ENCODE measurements at places on chromosomes 2 and 18.

GRCh38 chr2:108128249-108128648 lies 111.5 kb upstream of the SULT1C3 start:
- H3K4me1 ChIP-seq = no peaks in the 10 kb centered on the region
- H3K27ac ChIP-seq = no peak overlapping the region
- DNase-seq = no peak

DNA sequence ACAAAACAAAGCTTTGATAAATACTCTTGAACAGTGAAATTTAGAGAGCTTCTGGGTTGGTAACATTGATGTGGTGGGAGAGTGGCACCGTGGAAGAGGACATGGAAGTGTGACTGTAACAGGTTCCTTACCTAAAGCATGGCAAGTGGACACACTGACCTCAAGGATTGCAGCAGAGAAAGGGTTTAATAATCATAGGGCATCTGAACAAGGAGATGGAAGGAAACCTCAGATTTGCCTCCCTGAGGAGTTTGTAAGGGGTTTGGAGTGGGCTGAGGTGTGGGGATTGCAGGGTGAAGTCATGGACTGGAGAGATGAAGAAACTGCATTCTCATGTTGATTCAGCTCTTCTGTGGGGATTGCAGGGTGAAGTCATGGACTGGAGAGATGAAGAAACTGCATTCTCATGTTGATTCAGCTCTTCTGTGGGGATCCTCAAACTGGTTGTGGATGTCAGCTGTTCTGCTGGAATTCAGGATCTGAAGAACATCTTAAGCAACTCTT lies 83.8 kb upstream of the TLK1 start:
- no peak overlapping the region for H3K4me3 ChIP-seq
- peaks cover 34% of the 10 kb centered on the region for H3K4me1 ChIP-seq
- H3K36me3 ChIP-seq = no peaks in the 10 kb centered on the region
- no peak overlapping the region for H3K27ac ChIP-seq
- no peaks in the 10 kb centered on the region for H3K27me3 ChIP-seq
- no peak for DNase-seq

GRCh38 chr2:197296835-197297234 lies 13.7 kb downstream of the ANKRD44 start:
- H3K4me3 ChIP-seq = peak overlapping the region; percentile 54
- no peak for DNase-seq
- H3K36me3 ChIP-seq = peaks cover 45% of the 10 kb centered on the region
- no peaks in the 10 kb centered on the region for H3K27me3 ChIP-seq
- peak overlapping the region; percentile 92 for H3K27ac ChIP-seq

- no peaks in the 10 kb centered on the region for H3K4me1 ChIP-seq
- H3K36me3 ChIP-seq = no peaks in the 10 kb centered on the region
- H3K4me3 ChIP-seq = no peak overlapping the region
- DNase-seq = no peak
Observed at GRCh38 chr2:156189584-156189983, 142.9 kb downstream of the NR4A2 start.

- peak; percentile 51 for DNase-seq
- peak overlapping the region; percentile 32 for H3K27ac ChIP-seq
- no peaks in the 10 kb centered on the region for H3K36me3 ChIP-seq
- H3K27me3 ChIP-seq = peaks cover 10% of the 10 kb centered on the region
- H3K4me3 ChIP-seq = peak overlapping the region; percentile 91
Observed at GRCh38 chr2:70767079-70767698, 811 bp downstream of the ADD2 start.

DNA sequence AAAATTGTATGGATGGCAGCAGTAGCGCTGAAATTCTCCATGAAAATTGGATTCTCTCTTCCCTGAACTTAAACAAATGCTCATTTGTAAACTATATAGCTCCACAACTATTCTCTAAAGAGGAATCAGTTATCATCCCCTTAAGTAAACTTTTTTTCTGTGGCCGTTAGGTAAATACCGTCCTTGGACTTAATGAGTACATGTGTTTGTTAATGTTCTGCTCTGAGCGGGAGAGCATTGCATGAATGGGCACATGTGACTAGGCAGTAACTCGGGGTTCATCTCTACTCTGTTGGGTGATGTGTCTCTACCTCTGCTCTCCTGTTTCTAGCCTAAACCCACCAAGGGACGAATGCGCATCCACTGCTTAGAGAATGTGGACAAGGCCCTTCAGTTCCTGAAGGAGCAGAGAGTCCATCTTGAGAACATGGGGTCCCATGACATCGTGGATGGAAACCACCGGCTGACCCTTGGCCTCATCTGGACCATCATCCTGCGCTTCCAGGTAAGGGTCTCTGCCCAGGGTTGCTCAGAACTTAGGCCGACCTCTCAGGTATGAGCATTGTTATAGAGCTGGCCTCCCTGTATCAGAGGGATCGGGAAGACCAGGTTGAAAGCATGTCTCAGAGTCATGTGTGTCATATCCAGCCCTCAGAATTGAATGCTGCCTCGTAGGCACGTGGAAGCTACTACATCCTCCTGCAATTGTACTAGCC lies 111.5 kb upstream of the EML6 start:
- H3K27ac ChIP-seq = no peak overlapping the region
- DNase-seq = no peak
- peaks cover 52% of the 10 kb centered on the region for H3K4me1 ChIP-seq
- H3K27me3 ChIP-seq = no peaks in the 10 kb centered on the region

DNA sequence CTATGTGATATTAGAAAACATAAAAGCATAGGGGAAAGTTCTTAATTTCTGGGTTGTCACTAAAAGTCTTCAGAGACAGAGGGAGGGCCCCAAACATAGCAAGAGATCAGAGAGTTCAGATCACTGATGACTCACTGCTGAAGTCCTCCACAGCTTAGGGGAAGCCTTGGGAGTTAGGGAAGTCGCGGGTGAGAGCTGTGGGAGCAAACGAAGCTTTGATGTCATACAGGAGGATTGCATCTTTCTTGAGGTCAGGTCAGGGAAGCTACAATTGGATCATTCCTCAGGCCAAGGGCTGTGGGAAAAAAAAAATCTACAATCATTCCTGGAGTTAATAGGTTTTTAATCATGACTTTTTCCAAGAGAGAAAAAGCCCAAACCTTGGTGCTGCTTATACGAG lies 96.2 kb downstream of the COPS8 start:
- H3K27ac ChIP-seq = no peak overlapping the region
- peaks cover 12% of the 10 kb centered on the region for H3K27me3 ChIP-seq
- H3K4me3 ChIP-seq = no peak overlapping the region
- no peaks in the 10 kb centered on the region for H3K36me3 ChIP-seq

- DNase-seq = no peak
- no peaks in the 10 kb centered on the region for H3K36me3 ChIP-seq
- H3K4me1 ChIP-seq = no peaks in the 10 kb centered on the region
- no peak overlapping the region for H3K4me3 ChIP-seq
- H3K27ac ChIP-seq = no peak overlapping the region
Observed at GRCh38 chr2:24392542-24393059, 32.3 kb upstream of the ITSN2 start.

DNA sequence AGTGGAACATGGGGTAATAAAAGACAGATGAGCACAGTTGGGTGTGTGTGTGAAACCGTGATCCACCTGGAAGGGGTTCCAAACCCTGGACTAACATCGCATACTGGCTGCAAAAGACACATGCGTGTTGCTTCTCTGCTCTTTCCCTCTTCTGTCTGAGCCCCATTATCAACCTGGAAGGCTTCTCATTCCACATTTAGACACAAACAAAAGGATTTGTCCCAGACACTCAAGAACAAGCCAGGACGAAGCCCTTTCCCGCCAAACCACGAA lies 7.0 kb upstream of the SP9 start:
- peaks cover 31% of the 10 kb centered on the region for H3K4me1 ChIP-seq
- no peak for DNase-seq
- H3K27ac ChIP-seq = no peak overlapping the region
- H3K4me3 ChIP-seq = no peak overlapping the region
- no peaks in the 10 kb centered on the region for H3K36me3 ChIP-seq
- peaks cover 84% of the 10 kb centered on the region for H3K27me3 ChIP-seq

DNA sequence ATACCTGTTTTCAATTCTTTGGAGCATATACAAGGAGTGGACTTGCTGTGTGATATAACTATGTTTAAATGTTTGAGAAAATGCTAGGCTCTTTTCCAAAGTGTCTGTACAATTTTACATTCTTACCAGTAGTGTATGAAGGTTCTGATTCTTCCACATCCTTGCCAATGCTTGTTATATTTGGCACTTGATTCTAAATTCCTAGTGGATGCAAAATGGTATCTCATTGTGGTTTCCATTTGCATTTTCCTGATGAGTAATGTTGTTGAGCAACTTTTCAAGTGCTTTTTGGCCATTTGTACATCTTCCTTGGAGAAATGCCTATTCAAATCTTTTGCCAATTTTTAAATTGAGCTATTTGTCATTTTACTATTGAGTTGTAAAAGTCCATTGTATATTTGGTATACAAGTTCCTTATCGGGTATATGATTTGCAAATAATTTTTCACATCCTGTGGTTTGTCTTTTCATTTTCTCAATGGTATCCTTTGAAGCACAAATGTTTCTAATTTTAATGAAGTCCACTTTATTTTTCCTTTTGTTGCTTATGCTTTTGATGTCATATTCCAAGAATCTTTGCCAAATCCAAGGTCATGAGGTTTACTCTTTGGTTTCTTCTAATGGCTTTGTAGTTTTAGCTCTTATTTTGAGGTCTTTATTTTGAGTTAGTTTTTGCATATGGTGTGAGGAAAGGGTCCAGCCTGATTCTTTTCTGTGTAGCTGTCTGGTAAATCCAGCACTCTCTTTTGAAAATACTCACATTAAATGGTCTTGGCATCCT lies 33.2 kb upstream of the CWC22 start:
- H3K36me3 ChIP-seq = no peaks in the 10 kb centered on the region
- H3K4me1 ChIP-seq = no peaks in the 10 kb centered on the region
- H3K4me3 ChIP-seq = no peak overlapping the region
- H3K27ac ChIP-seq = no peak overlapping the region
- no peak for DNase-seq
- peaks cover 57% of the 10 kb centered on the region for H3K27me3 ChIP-seq

DNA sequence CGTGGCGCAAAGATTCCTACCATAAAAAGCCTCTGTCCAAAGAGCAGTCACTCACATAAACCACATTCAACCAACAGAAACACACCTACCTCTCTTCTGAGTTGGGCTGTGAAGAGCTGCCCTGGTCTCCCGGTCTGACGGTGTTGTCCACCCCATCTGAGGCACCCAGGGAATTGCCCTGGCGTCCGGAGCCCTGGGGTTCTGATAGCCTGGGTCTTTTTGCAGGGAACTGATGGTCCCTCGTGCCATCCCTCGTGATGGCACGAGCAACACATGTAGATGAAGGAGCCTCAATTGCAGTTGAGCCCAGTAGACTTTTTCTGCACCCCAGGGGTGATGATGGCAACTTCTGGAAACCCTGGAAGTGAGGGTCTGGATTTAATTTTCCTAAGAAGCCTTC lies 13.8 kb downstream of the HJURP start:
- no peaks in the 10 kb centered on the region for H3K27me3 ChIP-seq
- no peak overlapping the region for H3K4me3 ChIP-seq
- H3K36me3 ChIP-seq = peaks cover 99% of the 10 kb centered on the region
- DNase-seq = no peak

GRCh38 chr18:39751921-39752320 lies 2186.3 kb upstream of the CELF4 start:
- DNase-seq = no peak
- H3K4me1 ChIP-seq = no peaks in the 10 kb centered on the region
- no peaks in the 10 kb centered on the region for H3K27me3 ChIP-seq
- no peak overlapping the region for H3K4me3 ChIP-seq
- H3K27ac ChIP-seq = no peak overlapping the region

DNA sequence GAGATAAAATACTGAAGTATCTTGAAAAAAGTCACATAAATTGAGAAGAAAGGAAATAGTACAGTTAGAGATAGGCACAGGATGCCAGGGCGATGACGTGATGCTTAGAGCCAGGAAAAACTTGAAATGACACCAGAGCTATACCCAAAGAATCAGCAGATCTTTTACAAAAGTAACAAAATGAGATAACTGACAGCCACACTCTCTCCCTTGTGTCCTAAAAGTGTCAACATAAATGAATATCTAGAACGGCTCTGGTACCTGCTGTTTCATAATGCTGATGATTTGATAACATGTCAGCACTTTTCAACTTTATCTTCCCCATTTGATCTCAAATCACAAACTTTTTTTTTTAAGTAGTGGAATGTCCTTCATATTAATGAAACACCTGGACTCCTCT lies 45.6 kb upstream of the ZC3H15 start:
- H3K27ac ChIP-seq = no peak overlapping the region
- DNase-seq = no peak
- no peak overlapping the region for H3K4me3 ChIP-seq
- H3K36me3 ChIP-seq = peaks cover 32% of the 10 kb centered on the region

DNA sequence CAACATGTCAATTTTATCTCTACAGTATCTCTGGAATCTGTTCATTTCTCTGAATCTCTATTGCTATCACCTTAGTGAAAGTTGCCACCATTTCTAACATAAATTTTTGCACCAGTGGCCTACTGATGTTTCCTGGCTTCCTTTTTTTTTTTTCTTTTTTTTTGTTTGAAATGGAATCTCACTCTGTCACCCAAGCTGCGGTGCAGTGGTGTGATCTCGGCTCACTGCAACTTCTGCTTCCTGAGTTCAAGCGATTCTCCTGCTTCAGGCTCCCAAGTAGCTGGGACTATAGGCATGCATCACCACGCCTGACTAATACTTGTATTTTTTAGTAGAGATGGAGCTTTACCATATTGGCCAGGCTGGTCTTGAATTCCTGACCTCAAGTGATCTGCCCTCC lies 35.1 kb downstream of the KCNJ13 start:
- peaks cover 4% of the 10 kb centered on the region for H3K36me3 ChIP-seq
- no peak for DNase-seq
- peaks cover 5% of the 10 kb centered on the region for H3K4me1 ChIP-seq

- H3K27ac ChIP-seq = no peak overlapping the region
- H3K4me3 ChIP-seq = no peak overlapping the region
Observed at GRCh38 chr18:7334973-7335568, 104.2 kb downstream of the LRRC30 start.

- no peaks in the 10 kb centered on the region for H3K36me3 ChIP-seq
- no peak overlapping the region for H3K4me3 ChIP-seq
- no peak for DNase-seq
- H3K27ac ChIP-seq = no peak overlapping the region
Observed at GRCh38 chr2:240956171-240956934, 42.1 kb upstream of the SNED1 start.

DNA sequence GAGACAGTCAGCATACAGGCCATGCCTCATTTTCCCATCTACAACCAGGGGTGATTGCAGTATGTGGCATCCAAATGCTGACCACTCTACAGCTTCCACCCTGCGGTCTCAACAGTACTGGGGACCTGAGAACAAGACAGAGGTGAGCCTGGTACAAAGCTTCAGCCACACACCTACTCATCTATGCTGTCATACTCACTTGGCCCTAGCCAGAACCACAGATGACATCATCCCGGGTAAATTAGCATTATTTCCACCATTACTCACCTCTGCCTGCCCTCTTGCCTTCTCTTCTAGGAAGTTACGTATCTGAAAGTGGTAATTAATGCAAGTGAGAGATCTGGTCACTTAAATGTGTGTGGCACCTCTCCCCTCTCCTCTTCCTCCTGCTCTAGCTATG lies 208.2 kb upstream of the ARL4C start:
- H3K27ac ChIP-seq = no peak overlapping the region
- peaks cover 2% of the 10 kb centered on the region for H3K27me3 ChIP-seq
- H3K36me3 ChIP-seq = no peaks in the 10 kb centered on the region
- no peak overlapping the region for H3K4me3 ChIP-seq
- DNase-seq = no peak
- no peaks in the 10 kb centered on the region for H3K4me1 ChIP-seq

- no peak overlapping the region for H3K27ac ChIP-seq
- no peak for DNase-seq
- H3K4me1 ChIP-seq = no peaks in the 10 kb centered on the region
- H3K36me3 ChIP-seq = no peaks in the 10 kb centered on the region
Observed at GRCh38 chr2:20398956-20399567, 47.8 kb upstream of the RHOB start.

- H3K27me3 ChIP-seq = peaks cover 2% of the 10 kb centered on the region
- DNase-seq = no peak
- no peaks in the 10 kb centered on the region for H3K36me3 ChIP-seq
- H3K27ac ChIP-seq = no peak overlapping the region
- H3K4me3 ChIP-seq = no peak overlapping the region
Observed at GRCh38 chr2:215038421-215038820, 100.0 kb downstream of the ABCA12 start.

Measured in activated naive CD4-positive, alpha-beta T cell treated with anti-CD3 and anti-CD28 coated beads for 36 hours (primary cell).